Fibroblast of skin of abdomen (primary cell): ENCODE measurements at places on chromosomes 5 and 9.
A peak's percentile ranks its signal among the peaks of the same experiment; 100 is the strongest.

- DNase-seq = no peak
Observed at GRCh38 chr9:78189001-78189400, 46.9 kb upstream of the CEP78 start.

DNA sequence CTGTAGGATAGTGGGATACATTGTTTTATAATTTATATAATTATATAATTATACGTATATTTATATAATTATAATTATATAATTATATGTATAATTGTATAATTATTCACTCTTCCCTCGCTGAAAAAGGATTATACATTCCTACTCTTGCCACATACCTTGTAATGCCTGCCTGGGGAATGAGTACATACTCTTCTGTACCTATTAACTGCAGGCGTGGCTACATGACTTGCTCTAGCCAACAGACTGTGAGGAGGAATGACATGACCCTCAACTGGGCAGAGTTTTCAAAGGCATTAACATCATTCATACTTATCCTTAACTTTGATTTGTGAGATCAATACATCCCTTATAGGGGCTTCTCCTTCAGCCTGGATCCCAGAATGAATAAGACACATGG, 19.1 kb downstream of the ERMP1 start:
- DNase-seq = no peak

- no peak for DNase-seq
Observed at GRCh38 chr5:34740389-34740806, 84.3 kb downstream of the RAI14 start.

DNA sequence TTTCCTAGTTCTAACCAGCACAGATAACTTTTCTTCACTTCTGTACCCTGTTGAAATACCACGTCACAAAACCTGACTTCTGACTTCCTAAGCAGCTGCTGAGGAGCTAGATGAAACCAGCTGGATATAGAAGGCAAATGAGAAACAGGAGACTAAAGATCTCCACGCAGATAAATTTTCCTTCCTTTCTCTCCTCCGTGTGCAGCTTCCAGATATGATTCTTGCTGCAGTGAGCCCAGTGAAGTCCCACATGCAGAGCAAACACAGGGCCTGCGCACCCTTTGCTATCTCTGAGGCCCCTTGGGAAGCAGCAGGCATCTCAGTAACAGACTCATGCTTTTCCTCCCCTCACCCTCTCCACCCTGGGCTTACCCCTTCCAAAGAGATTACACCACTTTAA, 1638.3 kb downstream of the MAT2B start:
- peak; percentile 11 for DNase-seq

DNA sequence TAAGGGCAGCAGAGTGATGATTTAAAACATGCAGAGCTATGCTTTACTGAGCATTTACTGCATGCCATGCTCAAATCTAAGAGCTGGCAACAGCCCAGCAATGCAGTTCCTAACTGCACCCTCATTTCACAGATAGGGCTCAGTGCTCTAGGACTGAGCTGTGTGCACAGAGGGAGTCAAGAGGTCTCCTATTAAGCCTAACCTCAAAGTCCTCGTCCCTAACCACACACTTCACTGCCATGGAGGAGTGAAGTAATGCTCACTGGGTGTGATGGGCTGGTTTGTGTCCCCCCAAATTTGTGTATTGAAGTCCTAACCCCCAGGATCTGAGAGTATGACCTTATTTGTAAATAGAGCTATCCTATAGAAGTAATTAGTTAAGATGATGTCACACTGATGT, 25.9 kb downstream of the BARX1 start:
- DNase-seq = no peak

GRCh38 chr9:89548071-89548638, 50.2 kb upstream of the SEMA4D start:
- no peak for DNase-seq

DNA sequence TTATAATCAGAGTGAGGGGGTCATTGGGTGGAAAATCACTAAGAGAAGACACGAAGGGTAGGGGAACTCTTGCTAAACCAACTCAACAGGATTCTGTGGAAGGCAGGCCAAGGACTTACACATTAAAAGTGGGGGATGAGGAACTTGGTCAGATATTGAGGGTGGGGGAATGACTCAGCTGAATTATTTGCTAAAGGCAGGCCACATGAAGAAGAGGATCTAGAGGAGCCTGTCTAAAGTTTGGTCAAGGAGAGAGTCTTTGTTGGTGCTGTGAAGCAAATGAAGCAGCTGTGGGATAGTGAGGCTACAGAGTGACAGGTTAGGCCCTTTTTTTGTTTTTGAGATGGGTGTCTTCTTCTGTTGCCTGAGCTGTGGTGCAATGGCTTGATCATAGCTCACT, 63.9 kb upstream of the SPRY4 start:
- peak; percentile 47 for DNase-seq

DNA sequence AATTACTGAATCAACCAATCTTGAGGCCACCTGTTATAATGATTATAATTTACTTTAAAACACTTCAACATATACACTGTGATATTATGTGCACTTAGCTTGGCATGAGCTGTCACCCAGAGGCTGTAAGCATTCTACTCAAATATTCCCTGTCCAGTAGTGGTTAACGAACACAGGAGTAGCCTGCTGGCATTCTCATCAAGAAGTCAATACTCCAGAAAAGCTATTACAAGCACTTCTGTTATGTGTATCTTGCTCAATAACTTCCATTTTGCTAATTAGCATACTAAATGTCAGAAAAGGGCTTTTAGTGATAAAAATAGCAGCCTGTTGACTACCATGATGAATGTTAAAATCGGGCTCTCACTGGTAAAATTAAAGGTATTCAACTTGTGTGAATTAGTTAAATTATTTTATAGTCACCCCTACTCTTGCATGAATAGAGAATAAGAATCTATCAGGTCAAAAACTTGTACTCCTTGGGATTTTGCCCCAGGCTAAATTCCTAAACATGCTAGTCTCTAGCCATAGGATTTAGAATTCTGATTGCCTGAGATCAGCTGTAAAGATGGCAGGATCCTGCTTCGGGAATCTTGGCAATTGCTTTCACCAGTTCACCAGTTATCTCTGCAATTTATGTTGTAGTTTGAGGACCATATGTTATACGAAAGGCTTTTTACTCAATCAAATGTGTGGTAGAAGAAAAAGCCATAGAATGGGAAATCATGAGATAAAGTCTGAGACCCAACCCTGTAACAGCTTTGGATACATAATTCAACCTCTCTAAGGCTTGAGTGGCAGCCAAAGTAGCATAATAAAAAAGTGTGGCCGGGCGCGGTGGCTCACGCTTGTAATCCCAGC, 43.4 kb upstream of the PAM start:
- peak; percentile 2 for DNase-seq

- DNase-seq = no peak
Observed at GRCh38 chr9:128372784-128373183, 1.6 kb downstream of the URM1 start.

DNA sequence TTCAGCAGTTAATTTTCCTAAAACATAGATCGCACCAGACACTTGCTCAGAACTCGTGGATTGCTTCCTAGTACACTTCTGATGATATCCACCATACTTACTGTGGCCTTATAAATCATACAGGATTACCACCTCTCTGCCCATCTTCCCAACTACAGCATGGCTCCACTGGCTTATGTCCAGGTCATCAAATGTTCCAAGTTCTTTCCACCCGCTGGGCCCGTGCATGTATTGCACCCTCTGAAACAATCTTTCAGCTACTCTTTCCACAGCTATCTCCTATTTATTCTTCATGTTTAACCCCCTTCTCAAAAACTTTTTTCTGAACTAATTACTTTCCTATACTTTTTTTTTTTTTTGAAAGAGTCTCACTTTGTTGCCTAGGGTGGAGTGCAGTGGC, 18.5 kb downstream of the FBXW2 start:
- no peak for DNase-seq

DNA sequence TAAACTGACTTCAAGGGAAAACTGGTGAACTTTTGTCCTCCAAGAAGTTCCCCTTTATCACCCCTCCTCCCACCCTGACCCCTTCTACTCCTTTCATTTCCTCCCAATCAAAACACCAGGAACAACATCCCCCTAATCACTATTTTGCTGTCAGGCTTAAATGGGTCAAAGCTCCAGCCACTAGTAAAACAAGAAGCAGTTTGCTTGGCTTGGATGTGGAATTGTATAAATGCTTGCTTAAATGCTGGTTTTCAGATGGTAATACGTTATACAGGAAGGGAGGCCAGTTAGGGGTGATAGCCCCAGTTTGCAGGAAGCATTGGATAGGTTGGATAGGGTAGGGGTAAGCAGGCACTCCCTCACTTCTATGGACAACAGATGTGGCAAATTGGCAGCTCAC, 473.6 kb downstream of the AGTPBP1 start:
- no peak for DNase-seq

- no peak for DNase-seq
Observed at GRCh38 chr5:65356274-65356673, 125.4 kb downstream of the ADAMTS6 start.

DNA sequence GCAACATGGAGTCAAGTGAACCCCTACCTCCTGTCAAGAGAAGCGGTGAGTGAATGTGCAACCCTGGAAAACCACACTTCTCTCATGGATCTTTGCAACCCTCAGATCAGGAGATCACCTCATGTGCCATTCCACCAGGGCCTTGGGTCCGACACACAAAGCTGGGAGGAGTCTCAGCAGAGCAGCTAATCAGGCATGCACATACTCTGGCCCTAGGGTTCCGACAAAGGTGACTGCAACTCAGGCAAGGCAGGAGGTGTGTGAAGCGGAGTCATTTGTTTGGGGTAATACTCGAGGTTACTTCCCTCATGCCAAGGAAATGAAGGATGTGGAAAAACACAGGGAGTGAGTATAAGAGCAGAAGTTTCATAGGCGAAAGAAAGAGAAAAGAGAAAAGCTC, 96.1 kb downstream of the GABRG2 start:
- no peak for DNase-seq

- peak; percentile 51 for DNase-seq
Observed at GRCh38 chr5:72817076-72817481, 618 bp downstream of the TNPO1 start.

- peak; percentile 8 for DNase-seq
Observed at GRCh38 chr9:112925058-112925641, 34.5 kb upstream of the SLC46A2 start.

GRCh38 chr5:90585337-90585986, 26.9 kb downstream of the ADGRV1 start:
- DNase-seq = no peak

DNA sequence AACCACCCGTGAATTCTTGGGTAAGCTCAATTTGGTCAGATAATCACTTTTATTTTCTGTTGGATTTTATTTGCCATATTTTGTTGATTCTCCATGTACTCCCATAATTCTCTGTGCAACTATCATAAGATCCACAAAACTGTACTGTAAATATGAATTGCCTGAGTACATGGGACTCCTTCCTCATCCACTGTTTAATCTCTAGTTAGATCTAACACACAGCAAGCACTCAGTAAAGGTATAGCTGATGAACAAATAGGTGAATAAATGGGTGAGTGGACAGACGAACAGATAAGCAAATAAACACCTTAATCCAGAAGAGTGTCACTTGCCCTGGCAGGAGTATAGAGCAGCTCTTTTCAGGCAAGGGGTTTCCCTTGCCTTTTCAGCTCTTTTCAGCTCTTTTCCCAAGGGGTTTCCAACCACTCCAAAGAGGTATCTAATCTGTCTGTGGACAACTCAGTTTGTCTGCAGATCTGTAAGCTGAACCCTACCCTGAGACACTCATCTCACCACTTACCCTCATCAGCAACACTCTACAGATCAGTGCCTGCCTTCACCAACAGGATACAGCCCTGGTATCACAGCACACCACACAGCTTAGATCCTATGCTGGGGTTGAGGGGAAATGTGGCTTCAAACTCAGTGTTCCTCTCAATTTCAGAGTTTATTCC, 51.2 kb downstream of the SIL1 start:
- DNase-seq = no peak

- DNase-seq = no peak
Observed at GRCh38 chr5:137405393-137405792, 93.7 kb downstream of the SPOCK1 start.

GRCh38 chr5:153823036-153823435, 215.7 kb downstream of the FAM114A2 start:
- peak; percentile 60 for DNase-seq

DNA sequence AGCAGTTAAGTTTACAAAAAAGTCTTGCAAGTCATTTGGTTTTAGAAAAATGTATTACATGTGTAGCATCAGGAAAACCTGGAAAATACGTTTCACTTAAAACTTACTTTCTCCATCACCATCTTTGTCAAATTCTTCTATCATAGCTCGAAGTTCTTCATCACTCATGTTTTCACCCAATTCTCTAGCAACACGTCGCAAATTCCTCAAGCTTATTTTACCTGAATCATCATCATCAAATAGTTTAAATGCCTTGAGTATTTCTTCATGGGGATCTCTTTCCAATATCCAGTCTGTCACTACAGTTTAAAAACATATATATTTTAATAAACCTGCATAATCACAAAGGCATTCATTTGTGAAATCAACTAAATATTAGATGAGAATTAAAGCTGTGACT, 10.3 kb downstream of the CETN3 start:
- DNase-seq = peak; percentile 33

DNA sequence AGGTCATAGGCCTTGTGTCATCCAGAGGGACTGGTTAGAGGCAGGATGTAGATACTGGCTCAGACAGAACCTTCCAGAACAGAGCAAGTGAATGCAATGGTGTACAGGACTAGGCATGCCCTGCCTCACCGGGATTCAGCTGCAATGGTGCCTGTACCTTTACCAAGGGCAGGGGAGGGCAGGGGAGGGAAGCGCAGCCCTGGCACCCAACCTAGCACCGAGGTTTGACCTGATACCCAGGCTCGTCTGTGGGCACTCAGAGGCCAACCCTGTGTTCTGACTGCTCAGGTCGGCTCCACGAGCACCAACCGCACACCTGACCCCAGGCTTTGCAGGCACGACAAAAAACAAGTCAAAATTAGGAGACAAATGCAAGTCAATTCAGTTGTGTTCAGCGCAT, 47.3 kb upstream of the GFPT2 start:
- DNase-seq = no peak

GRCh38 chr5:145660897-145661640, 174.1 kb downstream of the PRELID2 start:
- peak; percentile 95 for DNase-seq

DNA sequence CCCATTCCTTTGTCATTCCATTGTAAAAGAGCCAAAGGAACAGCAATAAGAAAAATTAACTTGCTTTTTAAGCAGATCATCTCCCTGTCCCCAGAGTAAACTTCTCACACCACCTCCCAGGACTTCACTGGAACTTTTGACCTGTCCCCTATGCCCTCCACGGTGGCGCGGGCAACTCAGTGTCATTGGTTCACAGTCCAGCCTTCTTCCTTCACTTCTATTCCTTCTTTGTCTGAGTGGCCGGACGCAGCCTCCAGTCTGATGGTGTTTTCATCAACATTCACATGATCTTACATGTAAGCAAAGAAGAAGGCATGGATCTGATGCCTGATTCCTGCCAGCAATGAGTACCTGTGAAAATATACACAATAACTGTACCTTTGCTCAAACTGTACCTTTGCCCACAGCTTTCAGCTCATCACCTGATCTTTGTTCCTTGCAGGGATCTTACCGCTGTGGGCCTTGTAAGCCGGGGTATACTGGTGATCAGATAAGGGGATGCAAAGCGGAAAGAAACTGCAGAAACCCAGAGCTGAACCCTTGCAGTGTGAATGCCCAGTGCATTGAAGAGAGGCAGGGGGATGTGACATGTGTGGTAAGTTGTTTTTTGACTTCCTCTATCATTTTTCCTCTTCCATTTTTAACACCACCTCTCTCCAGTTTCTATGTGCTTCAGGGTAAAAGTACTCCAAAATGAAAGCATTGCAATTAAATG, 32.5 kb downstream of the THBS4 start:
- no peak for DNase-seq

GRCh38 chr5:52947208-52947607, 41.9 kb upstream of the ITGA2 start:
- DNase-seq = peak; percentile 13

- DNase-seq = no peak
Observed at GRCh38 chr5:170819824-170820223, 36.3 kb downstream of the GABRP start.
